Kidney tubule cell (primary cell): ENCODE measurements at places on chromosomes 6 and 20.

GRCh38 chr6:121539439-121539838 lies 104.0 kb downstream of the GJA1 start:
- no peak for DNase-seq

- DNase-seq, result no peak
These were observed 9.6 kb downstream of the JARID2 start for GRCh38 chr6:15255481-15255880.

- DNase-seq, result no peak
These were observed 106.8 kb upstream of the MARCKS start for GRCh38 chr6:113750151-113750855.

DNA sequence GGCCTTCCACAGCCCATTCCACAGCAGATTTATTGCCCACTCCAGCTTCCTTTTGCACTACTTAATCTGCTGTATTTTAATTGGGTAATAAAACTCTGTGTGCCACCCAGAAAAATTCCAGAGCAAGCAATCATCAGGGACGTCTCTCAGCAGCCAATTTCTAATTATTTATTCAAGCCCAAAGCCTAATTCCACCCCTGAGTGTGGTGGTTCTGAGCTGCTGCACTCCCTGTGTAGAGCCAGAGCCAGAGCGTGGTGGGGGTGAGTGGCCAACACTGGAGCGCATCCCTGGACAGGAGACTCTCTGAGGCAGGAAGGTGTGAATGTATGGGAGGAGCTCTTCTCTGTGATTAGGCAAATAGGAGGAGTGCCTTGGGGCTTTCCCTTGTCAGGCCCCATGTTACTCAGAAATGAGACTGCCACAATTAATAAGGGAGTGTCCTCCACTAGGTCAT lies 66.1 kb downstream of the CD24 start:
- peak; percentile 93 for DNase-seq

GRCh38 chr6:11275598-11275997 lies 43.1 kb upstream of the NEDD9 start:
- DNase-seq, result peak; percentile 97

DNA sequence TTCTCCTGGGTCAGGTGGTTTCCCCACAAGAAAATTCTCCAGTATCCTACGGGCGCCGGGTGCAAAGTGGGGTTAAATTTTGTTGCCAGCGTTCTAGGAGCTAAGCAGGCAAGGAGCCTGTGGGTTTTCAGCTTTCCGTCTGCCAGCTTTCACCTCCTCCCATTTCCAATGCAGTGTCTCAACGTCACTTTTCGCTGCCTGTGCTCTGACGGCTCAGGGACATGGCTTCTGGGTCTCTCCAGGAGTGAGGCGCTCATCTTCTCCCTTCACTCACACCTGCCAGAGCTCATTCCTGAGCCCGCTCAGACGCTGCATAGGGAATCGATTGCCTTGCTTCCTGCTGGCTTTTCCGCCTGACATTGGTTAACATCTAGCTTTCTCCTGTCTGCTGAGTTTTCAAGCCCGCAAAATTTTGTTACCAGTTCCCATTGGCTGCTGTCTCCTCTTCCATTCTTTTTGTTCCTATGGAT lies 7.3 kb upstream of the NAA20 start:
- no peak for DNase-seq

- DNase-seq, result no peak
These were observed 141.1 kb downstream of the CEP57L1 start for GRCh38 chr6:109236115-109237076.

GRCh38 chr20:62949962-62950361 lies 2.5 kb upstream of the SLC17A9 start:
- DNase-seq, result no peak

GRCh38 chr20:63890201-63890576 lies 4.7 kb upstream of the DNAJC5 start:
- DNase-seq, result no peak

GRCh38 chr20:63662813-63663189 lies 4.7 kb downstream of the RTEL1 start:
- DNase-seq, result no peak

GRCh38 chr6:161412795-161413194 lies 138.9 kb upstream of the AGPAT4 start:
- no peak for DNase-seq

DNA sequence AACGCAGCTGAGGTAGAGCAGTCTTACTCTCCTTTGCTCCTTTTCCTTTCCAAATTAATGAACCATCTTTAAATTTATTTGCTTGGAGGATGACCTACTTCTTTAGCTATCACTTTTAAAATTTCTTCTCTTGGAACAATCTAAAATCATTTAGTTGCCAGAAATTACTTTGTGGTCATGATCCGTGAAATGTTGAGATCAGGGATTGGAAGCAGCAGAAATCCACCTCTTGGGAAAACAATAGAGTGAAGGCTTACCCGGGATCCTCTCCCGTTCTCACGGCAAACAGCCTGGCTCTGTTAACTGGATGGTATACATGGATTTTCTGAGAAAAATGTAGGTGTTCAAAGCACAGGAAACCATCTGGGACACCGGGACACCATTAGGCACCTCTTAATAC lies 7.7 kb downstream of the AKAP12 start:
- no peak for DNase-seq

GRCh38 chr6:158626360-158627167 lies 18.0 kb downstream of the DYNLT1 start:
- DNase-seq, result no peak

- DNase-seq, result no peak
These were observed 642 bp downstream of the NKX2-2 start for GRCh38 chr20:21513181-21513663.

DNA sequence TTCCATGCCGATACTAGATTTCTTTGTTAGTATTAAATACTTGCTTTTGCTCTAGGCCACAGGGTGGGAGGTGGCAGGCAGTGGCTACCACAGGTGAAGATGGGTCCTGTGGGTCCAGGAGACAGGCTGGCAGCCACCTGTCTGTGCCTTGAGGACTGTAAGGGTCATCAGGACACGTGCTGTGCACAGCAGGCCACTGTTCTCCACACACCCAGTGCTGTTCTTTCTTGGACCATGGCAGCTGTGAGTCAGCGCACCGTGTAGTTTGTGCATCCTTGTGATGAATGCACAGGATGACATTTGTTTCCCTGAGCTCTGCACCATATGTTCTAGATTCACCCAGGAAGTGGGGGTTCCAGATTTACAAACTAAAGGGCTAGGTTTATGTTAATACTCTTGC lies 317.0 kb downstream of the ZFAND3 start:
- no peak for DNase-seq

DNA sequence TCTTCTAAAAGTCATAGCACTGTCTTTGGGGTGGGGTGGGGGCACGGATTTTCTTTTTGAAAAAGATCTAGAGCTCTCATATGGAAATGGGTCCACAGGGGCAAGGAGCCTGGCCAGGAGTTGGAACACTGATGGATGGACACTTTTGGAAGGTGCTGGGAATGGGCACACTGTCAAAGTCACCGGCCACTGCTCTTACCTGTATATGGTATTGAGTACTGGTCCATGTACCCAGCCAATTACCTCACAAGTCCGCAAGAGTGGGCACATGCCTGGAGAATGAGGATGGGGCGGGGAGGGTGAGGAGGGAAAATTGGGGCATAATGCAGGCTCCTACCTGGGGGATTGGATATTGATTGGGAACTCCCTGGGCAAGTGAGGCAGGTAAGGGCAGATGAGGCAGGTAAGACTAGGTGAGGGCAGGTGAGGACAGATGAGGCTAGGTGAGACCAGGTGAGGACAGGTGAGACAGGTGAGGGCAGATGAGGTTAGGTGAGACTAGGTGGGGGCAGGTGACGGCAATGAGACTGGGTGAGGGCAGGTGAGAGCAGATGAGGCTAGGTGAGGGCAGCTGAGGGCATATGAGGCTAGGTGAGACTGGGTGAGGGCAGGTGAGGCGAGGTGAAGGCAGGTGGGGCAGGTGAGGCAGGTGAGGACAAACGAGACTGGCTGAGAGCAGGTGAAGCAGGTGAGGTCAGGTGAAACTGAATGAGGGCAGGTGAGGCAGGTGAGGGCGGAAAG lies 167.9 kb downstream of the NRN1 start:
- DNase-seq, result no peak

GRCh38 chr6:36314221-36315014 lies 22.3 kb downstream of the BNIP5 start:
- peak; percentile 54 for DNase-seq

GRCh38 chr6:11439876-11440275 lies 97.7 kb upstream of the TMEM170B start:
- no peak for DNase-seq

DNA sequence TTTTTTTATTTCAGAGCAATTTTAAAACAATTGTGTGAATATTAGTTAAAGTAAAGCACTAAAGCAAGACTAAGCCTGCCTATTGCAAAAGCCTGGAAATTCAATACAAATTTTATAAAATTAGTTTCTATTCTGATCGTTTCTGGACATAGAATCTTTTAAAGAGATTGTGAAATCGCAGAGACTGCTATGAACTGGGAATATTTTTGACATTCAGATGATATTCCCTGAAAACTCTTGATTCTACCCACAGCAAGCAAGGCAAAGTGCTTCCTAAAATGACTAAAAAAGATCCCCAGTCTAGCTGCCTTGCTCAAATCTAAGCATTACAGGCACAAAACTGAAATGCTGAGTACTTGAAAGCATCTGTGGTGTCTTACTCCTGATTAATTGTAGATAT lies 187.6 kb upstream of the CEP162 start:
- no peak for DNase-seq

DNA sequence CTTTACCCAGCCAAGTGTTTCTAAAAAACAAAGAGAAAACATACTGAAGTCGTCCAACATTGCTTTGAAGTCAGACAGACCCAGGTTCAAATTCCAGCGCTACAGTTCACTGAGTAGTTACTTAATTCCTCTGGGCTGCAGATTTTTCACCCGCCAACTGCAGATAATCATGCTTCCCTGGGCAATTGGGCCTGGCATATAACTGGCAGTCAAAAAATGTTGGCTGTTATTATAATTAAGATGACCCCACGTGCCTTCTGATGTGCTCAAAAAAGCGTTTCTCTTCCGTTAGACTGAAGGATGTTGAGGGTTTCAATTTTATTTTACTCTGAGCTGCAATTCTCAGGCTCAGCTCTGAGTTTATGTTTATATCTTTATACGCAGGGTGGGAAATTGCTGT lies 156.1 kb upstream of the CITED2 start:
- peak; percentile 68 for DNase-seq

DNA sequence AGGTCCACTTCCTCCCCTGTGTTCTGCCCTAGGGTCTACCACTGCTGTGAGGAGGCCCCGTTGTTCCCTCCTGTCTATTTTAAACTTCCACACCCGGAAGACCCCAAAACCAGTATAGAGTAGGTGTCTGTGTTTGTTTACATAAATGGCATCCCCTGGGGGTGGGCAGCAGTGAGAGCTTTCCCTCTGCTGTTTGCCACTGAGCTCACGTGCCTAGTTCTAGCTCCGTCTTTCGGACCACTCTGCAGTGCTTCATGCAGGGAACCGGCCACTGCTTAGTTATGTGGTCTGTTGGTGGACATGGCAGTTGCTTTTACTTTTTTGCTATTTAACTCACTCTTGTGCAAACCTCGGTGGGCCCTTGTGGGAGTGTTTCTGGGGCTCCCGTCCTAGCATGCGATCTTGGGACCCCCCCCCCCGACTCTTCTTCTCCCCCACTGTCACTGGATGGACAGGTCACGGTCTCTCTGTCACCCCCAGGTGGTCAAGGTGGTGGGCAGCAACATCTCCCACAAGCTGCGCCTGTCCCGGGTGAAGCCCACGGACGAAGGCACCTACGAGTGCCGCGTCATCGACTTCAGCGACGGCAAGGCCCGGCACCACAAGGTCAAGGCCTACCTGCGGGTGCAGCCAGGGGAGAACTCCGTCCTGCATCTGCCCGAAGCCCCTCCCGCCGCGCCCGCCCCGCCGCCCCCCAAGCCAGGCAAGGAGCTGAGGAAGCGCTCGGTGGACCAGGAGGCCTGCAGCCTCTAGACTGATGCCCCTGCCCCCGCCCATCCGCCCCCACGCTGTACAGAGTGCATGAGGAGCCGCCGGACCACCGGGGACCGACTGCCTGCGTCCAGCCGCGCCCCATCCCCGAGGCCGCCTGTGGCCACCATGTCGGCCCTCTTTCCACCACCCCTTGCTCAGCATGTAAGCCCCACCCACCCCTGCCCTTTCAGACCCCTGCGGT lies 40.9 kb downstream of the VSTM2L start:
- no peak for DNase-seq

GRCh38 chr6:126540161-126540560 lies 200.2 kb downstream of the CENPW start:
- DNase-seq, result no peak

- peak; percentile 70 for DNase-seq
These were observed 412.1 kb downstream of the QKI start for GRCh38 chr6:163826629-163827028.

- DNase-seq, result no peak
These were observed 516.3 kb upstream of the CHD6 start for GRCh38 chr20:42134265-42135098.

DNA sequence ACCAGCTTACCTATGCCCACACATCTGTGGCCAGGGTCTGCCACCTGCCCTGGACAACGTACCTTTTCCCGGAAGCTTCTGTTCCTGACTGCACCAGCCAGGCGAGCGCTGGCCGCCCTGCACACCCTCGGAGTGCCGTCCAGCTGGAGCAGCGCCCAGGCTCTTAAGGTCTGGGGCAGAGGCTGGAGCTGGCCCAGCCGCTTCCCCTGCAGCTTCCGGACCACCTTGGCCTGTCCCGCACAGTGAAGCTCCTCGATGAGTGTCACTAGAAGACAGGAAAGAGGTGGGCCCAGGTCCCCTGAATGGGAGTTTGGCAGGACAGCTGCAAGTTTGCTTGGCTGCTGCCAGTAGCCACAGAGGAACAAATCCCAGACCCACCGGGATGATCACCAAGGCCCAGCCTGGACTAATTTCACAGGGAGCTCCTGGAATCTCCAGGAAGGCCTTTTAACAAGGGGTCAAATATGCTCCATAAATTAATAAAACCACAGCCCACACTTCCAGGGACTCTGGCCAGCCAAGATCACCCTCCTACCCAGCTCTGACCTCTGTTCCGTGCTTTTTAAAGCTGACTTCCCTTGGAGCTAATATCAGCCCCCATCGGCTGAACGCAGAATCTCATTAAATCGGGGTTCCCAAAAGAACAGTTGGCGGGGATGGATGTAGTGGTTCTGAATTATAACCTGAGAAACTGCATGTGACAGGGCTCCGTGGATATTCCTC lies 82.3 kb downstream of the PTPN1 start:
- DNase-seq, result peak; percentile 19

DNA sequence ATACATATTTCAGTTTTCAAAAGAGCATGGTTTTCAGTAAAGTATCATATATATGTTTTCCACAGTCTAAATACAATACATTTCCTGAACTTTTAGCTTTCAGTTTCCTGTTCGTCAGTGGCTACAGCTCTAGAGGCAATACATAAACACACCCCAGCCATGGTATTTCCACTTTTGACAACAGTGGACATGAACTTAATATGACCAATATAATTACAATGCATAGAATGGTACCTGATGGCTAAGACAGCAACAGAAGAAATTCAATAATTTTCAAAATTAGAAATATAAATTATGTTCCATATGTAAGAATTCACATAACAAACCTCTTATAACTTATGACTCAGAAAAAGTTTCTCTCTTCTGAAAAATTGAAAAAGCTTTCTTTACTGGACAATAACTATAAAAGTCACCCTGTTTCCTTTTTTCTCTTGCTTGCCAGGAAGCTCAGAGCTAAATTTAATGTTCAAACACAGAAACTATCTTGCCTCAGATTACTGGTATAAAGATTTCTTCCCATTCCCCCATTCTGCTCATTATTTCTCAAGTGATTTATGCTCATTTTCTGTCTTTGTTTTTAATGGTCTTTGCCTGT lies 19.2 kb downstream of the FKBP5 start:
- no peak for DNase-seq

- DNase-seq, result peak; percentile 49
These were observed 87.8 kb downstream of the CARMIL1 start for GRCh38 chr6:25366903-25367545.
